ENCODE measurements at places on chromosomes 1 and 21. TPM values are rescaled to one million over a fixed set of nuclear protein-coding genes. Genes with fewer than 3 reads are reported as not detected.

DNA sequence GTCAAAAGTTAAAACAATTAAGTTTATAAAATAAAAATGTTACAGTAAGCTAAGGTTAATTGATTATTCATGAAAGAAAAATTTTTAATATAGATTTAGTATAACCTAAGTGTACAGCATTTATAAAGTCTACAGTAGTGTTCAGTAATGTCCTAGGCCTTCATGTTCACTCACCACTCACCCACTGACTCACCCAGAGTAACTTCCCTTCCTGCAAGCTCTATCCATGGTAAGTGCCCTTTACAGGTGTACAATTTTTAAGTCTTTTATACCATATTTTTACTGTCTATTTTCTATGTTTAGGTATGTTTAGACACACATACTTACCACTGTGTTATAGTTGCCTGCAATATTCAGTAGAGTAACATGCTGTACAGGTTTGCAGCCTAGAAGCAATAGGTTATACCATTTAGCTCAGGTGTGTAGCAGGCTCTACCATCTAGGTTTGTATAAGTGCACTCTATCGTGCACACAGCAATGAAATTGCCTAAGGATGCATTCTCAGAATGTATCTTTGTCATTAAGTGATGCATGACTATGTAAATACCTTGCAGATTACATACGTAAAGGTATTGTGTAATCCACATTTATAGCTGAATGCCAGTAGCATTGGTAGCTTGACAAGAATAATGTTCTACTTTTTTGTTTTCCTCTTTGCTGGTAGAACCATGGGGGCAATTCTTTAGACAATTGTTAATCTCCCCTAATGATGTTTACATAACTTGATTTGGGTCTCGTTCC lies 35.7 kb upstream of the GPR88 start:
- no peak for DNase-seq

The MAB21L3 gene
- 0.21 TPM for total RNA-seq

The RBP7 gene
- 11.1 TPM for total RNA-seq

GRCh38 chr1:66571789-66572188 lies 37.8 kb downstream of the SGIP1 start:
- DNase-seq = no peak

DNA sequence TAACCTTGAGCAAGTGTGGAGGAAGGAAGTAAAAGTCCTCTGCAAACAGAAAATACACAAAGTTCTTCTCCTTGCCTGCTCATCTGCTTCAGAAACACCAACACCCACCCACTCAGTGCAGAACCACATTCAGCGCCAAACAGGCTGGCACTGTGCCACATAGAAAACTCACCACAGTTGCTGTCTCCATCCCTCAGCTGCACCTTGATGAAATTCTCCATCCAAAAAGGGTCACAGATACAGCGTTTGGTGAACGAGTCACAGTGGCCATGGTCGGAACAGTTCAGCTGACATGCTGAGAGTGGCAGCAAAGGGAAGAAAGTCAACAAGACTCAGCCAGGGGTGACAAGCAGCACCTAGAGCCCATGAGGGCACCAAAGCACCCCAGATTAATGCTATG lies 114.5 kb downstream of the KIAA0319L start:
- no peak for DNase-seq

- DNase-seq = no peak
Observed at GRCh38 chr1:112923959-112924349, 32.0 kb downstream of the SLC16A1 start.

All from kidney epithelial cell (primary cell).